Activated CD4-positive, alpha-beta T cell treated with anti-CD3 and anti-CD28 coated beads for 24 hours (primary cell): ENCODE measurements at places on chromosomes 2 and 18.

DNA sequence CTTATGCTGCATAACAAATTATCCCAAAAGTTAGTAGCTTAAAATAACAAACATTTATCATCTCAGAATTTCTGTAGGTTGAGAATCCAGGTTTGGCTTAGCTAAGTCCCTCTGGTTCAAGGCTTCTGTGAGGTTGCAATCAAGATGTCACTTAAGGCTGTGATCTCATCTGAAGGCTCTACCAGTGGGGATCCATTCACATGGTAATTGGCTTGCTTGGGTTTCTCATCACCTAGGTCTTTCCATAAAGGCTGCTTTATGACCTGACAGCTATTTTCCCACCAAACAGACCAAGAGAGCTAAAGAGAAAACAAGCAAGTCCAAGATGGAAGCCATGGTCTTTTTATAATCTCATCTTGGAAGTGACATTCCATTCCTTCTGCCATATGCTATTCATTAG, 137.3 kb downstream of the DTNA start:
- no peak for DNase-seq

DNA sequence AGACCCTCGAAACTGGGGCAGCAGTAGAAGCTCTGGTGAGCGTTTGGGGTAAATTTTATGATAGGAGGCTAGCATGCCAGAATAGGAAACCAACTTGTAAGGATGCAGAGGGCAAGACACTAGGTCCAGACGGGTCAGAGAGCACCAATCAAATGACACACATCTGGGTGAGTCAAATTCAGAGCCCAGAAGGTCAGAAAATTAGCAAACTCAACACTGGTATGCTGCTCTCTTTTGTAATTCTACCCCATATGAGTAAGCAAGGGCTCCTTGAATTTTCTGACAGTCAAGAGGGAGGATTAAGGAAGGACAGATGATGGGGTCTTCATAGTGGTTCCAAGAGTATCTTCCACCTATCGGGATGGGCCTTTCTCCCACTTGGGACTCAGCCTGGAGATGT, 209.8 kb downstream of the BCL2 start:
- DNase-seq = no peak

GRCh38 chr2:190551928-190552327, 17.4 kb upstream of the NEMP2 start:
- DNase-seq = no peak

DNA sequence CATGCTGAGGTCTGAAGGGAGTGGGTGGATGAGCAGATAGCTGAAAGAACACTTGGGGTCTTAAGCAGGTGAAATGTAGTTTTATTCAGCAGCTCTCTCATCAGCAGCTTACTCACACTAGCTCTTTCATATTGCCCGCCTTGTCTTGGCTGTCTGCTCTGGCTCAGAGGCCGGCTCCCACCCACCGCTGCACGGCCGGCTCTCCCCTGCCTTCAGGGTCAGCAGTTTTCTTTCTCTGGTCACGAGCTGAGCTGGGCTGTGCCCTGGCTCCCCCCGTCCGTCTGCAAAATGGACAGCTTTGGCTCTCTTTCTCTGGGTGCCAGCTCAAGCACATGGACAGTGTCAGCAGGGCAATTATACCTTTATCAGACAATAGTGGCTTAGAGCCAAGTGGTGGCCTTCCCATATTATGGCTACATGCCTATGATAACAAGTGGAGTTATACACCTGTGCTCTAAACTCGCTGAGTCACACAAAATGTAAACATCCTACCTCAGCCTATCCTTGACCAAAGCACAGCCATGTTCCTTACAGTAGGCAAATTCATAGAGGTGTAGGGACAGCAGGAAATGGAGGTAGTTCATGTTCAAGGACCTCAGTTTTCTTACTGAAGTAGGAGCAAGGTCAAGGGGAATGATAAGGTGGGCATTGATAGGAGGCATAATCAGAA, 224.8 kb downstream of the SOCS6 start:
- DNase-seq = no peak

DNA sequence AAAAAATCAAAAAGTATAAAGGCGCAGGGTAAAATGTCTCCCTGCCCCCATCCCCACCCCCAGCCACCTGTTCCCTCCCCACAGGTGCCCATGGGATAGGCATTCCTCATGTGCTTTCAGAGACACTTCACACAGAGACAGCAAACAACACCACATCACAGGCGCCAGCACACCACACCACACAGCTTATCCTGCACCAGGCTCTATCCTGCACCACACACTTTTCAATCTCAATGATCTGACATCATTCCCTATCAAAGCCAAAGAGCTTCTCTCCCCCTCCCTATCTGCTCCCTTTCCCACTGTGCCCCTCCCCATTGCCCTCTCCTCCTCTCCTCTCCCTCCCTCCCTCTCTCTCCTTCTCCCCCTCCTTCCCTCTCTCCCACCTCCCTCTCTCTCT, 15.5 kb downstream of the FAM178B start:
- DNase-seq = no peak

GRCh38 chr18:77366720-77367641, 117.3 kb downstream of the GALR1 start:
- no peak for DNase-seq

DNA sequence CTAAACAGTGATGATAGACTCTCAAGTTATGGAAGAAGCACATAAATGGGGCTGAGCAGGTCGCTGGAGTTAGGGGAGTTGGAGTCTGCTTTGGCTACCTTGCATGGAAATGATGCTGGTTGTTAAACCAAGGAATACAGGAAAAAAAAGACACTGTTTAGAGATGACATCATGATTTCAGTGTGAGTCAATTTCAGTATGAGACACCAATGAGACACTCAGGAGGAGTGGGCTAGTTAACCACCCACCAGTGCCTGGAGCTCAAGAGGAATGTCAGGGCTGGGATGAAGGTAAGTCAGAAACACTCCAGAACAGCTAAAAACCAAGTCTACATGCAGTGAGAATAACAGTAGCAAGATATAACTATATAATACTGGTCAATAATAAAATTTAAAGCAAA, 303.6 kb downstream of the SOX11 start:
- DNase-seq = no peak

GRCh38 chr2:161604901-161605300, 19.3 kb upstream of the SLC4A10 start:
- no peak for DNase-seq

DNA sequence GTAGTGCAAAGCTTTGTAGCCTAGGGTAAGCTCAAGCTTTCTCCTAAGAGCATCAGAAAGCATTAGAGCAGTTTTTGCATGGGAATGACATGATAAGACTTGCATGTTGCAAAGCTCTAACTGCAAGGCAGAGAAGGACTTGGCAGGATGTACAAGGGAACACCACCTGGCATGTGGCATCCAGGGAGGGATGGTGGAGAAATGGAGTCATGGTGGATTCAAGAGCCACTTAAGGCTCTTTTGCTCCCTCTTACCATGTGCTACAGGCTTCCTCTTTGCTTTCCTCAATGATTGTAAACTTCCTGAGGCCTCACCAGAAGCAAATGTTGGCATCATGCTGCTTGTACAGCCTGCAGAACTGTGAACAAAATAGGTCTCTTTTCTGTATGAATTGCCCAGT, 266.0 kb downstream of the GLI2 start:
- no peak for DNase-seq

DNA sequence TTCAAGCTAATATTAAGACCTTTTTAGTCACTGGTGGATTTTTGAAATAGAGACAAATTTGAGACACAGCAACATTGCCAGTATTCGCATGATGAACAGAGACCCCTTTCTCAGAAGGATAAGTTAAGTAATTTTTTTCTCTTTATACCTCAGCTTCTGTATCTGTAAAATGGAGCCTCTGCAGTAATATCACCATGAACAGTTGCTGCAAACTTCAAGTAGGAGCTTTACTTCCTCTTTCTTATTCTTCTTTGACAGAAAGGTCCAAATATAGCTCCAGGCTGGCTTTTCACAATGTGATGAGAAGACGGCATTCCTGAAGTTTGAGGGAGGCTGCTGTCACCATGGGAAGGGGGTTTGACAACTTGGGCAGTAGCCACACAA, 158.7 kb downstream of the TDRD15 start:
- DNase-seq = no peak

- no peak for DNase-seq
These were observed 4.3 kb downstream of the TSHZ1 start for GRCh38 chr18:75214766-75215510.

DNA sequence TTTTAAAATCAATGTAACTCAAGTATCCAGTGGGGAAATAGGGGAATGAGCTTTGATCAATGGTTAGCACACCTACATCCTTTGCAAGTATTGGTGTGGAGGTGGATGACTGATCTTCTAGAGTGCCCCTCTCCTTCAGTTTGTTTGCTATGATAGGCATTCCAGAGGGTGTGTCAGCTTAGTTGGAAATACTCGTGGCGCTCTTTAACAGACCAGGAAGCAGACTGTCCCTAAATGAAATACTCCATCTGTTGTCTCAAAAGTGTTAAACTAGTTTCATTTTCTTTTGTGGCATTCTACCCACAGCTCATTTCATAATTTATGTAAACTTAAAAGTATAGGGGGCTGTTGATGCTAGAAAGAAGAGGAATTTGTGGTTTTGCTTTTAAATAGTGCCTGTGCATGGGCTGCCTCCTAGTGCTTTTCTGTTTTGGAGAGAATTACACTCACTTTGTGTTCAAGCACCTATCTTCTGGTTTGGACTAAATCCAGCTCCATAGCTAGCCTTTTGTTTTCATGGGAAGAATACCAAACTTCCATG, 66.2 kb downstream of the STAT1 start:
- DNase-seq = no peak

DNA sequence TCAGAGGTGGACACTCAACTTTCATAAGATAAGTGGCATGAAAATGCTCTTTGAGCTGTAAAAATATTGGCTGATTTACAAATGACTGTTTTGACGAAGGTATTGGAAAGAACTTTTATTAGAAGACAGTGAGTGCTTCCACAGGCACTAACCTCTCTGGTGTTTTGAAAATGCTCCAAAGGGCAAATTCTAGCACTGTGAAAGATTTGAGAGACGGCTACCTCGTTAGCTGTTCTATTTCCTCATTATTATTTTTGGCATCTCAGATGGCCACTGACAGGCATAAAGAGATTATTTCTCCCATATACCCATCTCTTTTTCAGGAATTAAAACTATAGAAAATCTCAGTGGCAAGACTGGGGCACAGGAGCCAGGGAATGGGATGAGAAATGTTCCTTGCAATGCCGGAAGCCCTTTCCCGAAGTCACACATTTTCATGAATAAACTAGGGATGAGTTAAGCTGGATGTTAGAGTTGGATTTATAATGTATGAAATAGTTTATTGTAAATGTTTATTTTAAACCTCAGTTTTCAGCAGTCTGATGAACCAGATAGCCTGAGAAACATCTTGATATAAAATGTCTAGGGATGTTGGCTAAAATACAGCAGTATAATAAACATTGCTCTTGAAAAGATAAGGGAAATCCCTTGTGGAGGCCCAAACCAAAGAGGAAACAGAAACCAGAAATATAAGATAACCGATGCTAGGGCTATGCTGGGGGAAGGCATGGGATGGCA, 175.7 kb downstream of the ASB1 start:
- no peak for DNase-seq

DNA sequence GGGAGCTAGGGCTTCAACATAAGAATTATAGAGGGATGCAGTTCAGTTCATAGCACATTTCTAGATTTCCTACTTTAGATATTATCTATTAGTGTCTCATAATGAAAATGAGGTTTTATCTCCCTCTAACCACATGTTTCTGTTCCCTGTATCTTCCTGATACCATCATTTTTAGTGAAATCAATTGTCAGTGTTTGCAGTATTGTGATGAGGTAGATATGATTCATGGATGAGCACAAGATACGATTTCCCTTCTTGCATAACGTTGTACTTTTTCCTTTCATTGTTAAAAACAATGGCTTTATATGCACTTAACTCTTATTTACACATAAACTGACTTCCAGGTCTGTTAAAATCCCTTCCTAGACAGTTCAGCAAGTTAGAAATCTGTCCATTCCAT, 211.4 kb downstream of the ZBTB7C start:
- DNase-seq = no peak

DNA sequence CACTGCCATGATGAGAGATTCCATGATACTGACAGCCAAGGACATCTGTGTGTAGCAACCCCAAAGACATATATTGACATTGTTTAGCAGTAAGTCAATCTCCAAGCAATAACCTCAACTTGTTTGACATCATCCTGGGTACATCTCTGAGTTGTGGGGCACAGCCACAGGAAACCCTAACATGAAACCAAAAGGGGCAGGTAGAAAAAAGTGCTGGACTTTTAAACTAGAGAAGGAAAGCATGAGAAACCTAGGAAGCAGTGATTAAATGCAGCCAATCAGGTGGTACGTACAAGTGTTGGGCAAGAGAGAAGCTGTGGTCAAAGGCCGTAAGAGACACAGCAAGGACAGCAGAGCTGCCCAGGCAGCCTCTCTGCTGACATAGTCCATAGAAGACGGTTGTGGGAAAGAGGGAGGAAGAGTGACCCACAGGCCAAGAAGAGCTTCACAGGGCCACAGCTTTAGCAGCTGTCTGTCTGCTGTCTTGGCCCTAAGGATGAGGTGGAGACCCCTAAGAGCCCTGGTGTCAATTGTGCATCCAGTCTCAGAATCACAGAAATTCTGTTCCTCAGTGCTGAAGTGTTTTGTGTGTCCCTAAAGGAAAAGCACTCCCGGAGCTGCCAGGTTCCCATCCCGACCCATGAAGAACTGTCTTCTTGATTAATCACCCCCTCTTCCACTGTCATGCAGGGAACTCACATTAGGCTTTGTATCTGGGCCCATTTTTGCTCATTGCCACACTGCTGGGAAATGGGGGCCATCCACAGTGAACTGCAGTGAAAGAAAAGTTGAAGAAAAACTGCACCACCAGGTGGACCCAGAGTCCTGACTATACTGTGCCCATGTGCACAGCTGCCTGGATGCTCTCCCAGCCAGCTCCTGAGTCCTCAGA, 25.4 kb upstream of the CHN1 start:
- DNase-seq = no peak

- no peak for DNase-seq
These were observed 1027.6 kb downstream of the LRP1B start for GRCh38 chr2:141103216-141103615.

DNA sequence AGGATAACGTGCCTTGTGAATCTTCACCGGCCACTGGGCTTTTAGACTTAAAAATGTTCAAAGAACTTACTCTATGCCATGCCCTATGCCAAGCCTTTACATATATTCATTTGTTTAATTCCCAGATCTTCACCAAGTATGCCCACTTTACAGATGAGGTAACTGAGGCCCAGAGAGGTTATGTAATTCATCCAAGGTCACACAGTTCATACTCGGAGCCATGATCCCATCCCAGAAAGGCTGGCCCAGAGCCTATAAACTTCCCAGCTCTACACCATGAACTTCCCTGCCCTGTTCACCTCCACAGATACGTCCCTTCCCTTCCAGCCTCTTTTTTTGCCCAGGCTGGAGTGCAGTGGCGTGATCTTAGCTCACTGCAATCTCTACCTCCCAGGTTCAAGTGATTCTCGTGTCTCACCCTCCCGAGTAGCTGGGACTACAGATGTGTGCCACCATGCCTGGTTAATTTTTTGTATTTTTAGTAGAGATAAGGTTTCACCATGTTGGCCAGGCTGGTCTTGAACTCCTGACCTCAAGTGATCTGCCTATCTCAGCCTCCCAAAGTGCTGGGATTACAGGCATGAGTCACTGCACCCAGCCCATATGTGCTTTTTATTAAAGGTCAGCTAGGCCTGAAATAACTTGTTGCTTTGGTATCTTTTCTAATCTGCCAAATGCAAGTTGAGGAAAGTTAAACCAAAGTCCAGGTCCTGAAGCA, 44.1 kb downstream of the MTHFD2 start:
- DNase-seq = no peak

- no peak for DNase-seq
These were observed 169.2 kb downstream of the TGIF1 start for GRCh38 chr18:3619222-3619621.
